ENCODE measurements at places on chromosomes 5 and 9.

DNA sequence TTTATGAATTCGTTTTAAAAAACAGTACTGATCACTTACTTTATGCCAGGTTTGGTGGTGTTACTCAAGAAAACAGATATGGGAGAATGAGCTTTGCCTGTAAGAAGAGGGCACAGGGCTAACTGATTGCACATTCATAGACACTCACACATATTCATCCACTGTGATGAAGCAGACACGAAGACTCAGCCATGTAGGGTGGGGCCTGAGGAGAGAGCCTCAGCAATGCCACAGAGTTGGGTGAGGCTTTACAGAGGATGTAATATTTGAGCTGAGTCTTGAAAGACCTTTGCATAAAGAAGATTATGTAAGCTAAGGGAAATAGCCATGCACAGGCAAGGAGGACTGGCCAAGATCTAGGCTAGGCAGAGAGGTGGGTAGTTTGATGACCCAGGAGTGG lies 472.8 kb downstream of the PSAT1 start:
- no peaks in the 10 kb centered on the region for H3K36me3 ChIP-seq
- no peak for DNase-seq
- H3K27me3 ChIP-seq = no peaks in the 10 kb centered on the region
- H3K4me3 ChIP-seq = no peak overlapping the region
- no peak overlapping the region for H3K27ac ChIP-seq

GRCh38 chr5:4532705-4533080 lies 607.4 kb upstream of the ADAMTS16 start:
- H3K27me3 ChIP-seq = no peaks in the 10 kb centered on the region
- H3K36me3 ChIP-seq = no peaks in the 10 kb centered on the region
- no peak overlapping the region for H3K4me3 ChIP-seq
- DNase-seq = no peak
- no peaks in the 10 kb centered on the region for H3K4me1 ChIP-seq

- peaks cover 2% of the 10 kb centered on the region for H3K27me3 ChIP-seq
- no peak for DNase-seq
- no peaks in the 10 kb centered on the region for H3K4me1 ChIP-seq
- no peak overlapping the region for H3K27ac ChIP-seq
These were observed 53.6 kb downstream of the LIX1 start for GRCh38 chr5:97088774-97089148.

GRCh38 chr9:106800701-106801270 lies 62.2 kb upstream of the ZNF462 start:
- DNase-seq = no peak
- no peaks in the 10 kb centered on the region for H3K36me3 ChIP-seq
- H3K4me3 ChIP-seq = no peak overlapping the region
- H3K4me1 ChIP-seq = no peaks in the 10 kb centered on the region
- H3K27ac ChIP-seq = no peak overlapping the region

DNA sequence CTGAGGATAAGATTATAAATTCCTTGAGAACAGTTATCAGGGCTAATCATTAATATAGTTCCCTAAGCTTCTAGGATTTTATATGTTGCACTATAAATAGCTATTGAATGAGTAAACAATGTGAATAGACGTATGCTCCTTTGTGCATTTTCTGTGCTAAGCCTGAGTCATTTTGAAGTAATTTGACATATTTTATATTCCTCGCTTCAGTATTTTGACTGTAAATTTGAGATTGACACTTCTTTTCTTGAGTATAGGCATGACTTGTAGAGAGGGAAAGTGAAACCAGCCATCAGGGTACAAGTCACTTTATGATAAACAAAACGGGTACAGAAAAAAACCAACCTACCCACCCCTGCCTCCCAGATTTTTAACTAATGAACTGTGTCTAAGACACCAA lies 367.7 kb upstream of the PRR16 start:
- DNase-seq = no peak
- no peak overlapping the region for H3K4me3 ChIP-seq
- no peaks in the 10 kb centered on the region for H3K27me3 ChIP-seq
- H3K27ac ChIP-seq = no peak overlapping the region
- no peaks in the 10 kb centered on the region for H3K36me3 ChIP-seq

DNA sequence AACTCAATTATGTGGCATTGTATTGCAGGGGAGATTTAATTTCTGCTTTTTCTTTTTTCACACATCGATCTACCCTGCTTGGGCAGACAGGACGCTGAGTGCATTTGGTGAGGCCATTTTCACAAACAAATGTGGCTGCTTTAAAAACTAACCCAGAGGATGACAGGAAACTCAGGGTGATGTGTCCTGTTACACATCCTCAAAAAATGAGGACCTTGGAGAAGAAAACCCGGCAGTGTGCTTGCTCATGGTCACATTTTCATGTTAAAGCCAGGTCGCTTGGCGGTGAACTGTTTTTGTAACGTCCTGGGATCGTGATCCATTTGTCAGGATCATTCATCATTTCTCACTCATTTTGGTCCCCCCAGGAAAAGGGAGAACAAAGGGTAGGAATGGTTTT lies 478.3 kb upstream of the ADAMTS16 start:
- no peaks in the 10 kb centered on the region for H3K4me1 ChIP-seq
- no peak overlapping the region for H3K4me3 ChIP-seq
- no peak for DNase-seq
- no peak overlapping the region for H3K27ac ChIP-seq

- H3K27me3 ChIP-seq = no peaks in the 10 kb centered on the region
- peaks cover 33% of the 10 kb centered on the region for H3K36me3 ChIP-seq
- DNase-seq = no peak
- peak overlapping the region; percentile 100 for H3K27ac ChIP-seq
- H3K4me3 ChIP-seq = peak overlapping the region; percentile 96
These were observed 1.5 kb downstream of the PLAA start for GRCh38 chr9:26945591-26945990.

DNA sequence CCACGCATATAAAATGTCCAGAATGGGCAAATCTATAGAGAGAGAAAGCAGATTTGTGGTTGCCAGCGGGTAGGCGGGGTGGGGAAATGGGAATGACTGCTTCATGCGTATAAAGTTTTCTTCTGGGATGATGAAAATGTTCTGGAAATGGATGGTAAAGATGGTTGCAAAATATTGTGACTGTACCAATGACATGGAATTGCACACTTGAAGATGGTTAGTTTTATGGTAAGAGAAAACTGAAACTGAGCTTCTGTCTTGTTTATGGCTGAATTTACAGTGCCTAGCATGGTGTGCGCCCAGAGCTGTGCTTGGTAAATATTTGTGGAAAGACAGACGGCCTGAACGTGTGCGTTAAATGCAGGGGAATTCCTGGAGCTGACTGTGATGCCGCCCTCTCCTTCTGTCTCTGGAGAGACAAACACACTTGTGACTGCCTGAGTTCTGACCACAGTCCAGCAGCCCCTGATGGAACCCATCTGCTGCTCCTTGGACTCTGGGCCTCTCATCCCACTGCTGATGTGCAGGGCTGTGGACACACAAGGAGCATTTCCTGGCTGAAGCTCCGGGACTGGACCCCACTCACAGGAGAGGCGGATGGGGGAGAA lies 8.6 kb upstream of the PTGES start:
- DNase-seq = no peak
- H3K4me3 ChIP-seq = no peak overlapping the region
- H3K36me3 ChIP-seq = no peaks in the 10 kb centered on the region
- H3K27ac ChIP-seq = no peak overlapping the region
- H3K4me1 ChIP-seq = peaks cover 12% of the 10 kb centered on the region
- H3K27me3 ChIP-seq = peaks cover 10% of the 10 kb centered on the region

DNA sequence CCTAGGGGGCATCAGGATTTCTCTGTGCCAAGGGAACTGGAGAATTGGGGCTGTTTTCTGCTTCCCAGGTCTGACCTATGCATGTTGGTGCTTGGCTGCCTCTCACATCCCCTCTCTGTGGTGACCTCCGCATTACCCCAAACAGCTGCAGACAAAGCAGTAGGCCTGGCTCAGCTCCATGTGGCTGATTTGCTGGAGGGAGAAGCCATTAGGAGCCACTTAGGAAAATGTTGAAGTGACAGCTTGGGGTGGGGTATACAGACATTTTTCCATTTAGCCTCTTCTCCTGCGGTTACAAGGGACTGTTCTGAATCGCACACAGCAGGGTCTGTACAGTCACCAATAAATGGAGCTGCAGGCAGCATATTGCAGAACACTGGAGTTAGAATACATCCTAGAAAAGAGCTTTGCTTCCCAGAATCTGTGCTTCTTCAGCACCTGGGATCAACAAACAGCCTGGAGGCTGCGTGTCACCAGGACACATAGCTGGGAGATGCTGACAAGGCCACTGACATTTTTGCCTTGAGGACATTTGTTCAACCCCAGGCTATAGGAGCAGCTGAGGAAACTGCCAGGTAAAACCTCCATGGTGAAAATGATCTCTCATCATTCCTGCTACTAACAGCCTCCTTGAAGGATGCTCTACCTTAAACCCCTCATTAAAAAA lies 335.3 kb downstream of the DIRAS2 start:
- H3K27me3 ChIP-seq = peaks cover 11% of the 10 kb centered on the region
- no peaks in the 10 kb centered on the region for H3K4me1 ChIP-seq
- no peak overlapping the region for H3K4me3 ChIP-seq
- DNase-seq = no peak
- no peak overlapping the region for H3K27ac ChIP-seq
- H3K36me3 ChIP-seq = no peaks in the 10 kb centered on the region

DNA sequence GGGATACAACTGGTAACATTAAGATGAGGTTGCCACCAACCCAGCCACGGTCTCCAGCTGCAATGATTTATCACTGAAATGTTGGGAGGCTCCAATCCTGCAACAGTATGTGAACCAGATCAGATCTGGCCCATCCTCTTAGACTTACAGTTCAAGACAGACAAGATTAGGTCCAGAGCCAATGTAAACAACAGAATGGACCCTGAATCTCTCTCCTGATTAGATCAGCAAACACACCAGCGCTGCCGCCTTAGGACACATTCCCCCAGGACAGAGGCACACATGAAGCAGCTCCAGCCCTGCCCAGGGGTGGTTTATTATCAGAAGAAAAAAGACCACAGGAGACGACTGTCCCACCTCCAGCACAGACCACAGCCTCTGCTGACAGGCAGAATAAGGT lies 82.1 kb downstream of the SLIT3 start:
- H3K4me3 ChIP-seq = no peak overlapping the region
- H3K27ac ChIP-seq = no peak overlapping the region
- H3K4me1 ChIP-seq = no peaks in the 10 kb centered on the region
- no peaks in the 10 kb centered on the region for H3K36me3 ChIP-seq

DNA sequence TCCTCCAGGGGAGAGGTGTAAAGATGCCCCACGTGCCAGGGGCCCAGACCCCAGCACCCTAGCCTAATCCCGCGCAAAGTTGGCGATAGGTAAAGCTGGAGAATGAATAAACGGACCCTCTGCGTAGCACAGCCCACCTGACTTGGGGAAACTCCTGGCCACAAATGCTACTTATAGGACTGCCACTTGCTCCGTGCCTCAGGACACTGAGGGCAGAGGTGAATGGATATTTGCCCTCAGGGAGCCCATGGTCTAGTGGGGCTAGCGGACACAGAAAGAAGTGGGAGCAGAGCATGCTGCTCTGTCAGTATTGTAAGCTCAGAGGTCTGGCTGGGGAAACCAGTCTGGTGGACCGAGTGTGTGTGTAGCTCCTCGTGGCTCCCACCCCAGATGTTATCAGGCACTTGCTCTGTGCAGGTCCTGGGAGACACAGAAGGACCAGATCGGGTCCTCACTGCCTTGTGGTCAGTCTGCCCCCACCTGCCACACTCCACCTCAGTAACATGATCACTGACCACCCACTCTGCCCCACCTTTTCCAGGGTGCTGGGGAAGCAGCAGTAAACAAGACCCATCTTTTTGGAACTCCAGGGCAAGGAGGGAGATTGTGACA lies 841 bp downstream of the GRK6 start:
- DNase-seq = no peak
- H3K27me3 ChIP-seq = peaks cover 3% of the 10 kb centered on the region
- H3K36me3 ChIP-seq = peaks cover 32% of the 10 kb centered on the region

DNA sequence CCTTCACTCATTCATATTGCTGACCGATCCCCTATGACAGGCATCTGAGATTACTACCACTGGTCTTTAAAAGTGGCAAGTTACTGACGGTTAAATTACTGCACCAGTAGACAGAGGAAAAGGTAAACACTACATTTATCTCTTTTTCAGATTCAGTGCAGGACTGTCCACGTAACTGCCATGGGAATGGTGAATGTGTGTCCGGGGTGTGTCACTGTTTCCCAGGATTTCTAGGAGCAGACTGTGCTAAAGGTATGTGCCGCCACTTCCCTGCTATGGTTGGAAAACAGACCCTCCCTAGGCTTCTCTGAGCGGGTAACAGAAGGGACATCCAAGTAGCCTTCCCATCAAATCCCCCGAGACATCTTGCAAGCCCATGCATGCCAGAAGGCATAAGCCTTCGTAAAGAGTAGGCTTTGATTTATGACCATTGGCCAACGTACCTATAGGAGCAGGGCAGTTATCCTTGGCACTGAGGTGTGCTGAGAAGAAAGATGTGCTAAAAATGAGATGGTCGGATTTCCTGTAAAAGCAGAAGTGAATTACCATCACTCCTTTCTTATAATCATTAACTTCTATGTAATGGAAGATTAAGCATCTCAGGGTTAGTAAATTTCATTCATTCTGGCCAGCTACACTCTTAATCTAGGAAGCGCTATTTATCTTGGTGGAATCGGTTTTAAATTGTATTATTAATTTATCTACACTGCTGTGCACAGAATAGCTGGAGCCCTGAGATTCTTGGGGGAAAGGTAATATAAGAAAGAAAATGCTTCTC lies 193.4 kb upstream of the WWC1 start:
- H3K36me3 ChIP-seq = no peaks in the 10 kb centered on the region
- no peak for DNase-seq
- H3K27me3 ChIP-seq = no peaks in the 10 kb centered on the region
- H3K4me1 ChIP-seq = no peaks in the 10 kb centered on the region
- no peak overlapping the region for H3K4me3 ChIP-seq

DNA sequence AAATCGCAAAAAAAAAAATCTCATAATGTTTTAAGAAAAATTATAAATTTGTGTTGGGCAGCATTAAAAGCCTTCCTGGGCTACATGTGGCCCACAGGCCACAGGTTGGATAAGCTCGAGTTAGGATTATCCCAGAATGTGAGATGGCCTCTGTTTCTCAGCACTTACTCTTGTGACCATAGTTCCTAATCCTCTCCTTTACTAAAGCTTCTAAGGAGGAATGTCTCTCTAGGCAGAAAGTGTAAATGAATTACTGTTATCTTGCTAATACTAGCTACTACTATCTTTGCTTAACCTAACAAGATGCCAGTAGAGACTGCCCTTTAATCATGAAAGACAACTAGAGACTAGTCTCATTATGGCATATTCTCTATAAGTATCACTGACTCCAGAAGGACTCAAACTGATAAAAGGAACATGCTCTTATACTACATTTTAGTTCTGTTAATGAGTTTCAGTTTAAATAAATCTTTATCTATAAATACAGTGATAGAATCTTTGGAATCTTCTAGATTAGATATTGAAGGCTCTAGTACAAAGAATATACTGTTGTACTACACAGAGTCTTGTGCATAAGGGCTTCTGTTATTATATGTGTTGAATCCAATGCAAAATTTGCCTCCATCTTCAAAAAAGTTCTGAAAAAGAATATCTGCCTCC lies 13.8 kb downstream of the INVS start:
- no peak overlapping the region for H3K4me3 ChIP-seq
- H3K36me3 ChIP-seq = peaks cover 20% of the 10 kb centered on the region
- H3K4me1 ChIP-seq = peaks cover 9% of the 10 kb centered on the region
- H3K27me3 ChIP-seq = no peaks in the 10 kb centered on the region

- H3K27me3 ChIP-seq = peaks cover 41% of the 10 kb centered on the region
- H3K27ac ChIP-seq = no peak overlapping the region
These were observed 5.8 kb upstream of the NKD2 start for GRCh38 chr5:1002836-1003235.

All from activated naive CD8-positive, alpha-beta T cell treated with anti-CD3 and anti-CD28 coated beads, Interleukin-2, amount 50 U/mL, for 24 hours (primary cell).